ENCODE measurements at places on chromosomes 3 and 15.

DNA sequence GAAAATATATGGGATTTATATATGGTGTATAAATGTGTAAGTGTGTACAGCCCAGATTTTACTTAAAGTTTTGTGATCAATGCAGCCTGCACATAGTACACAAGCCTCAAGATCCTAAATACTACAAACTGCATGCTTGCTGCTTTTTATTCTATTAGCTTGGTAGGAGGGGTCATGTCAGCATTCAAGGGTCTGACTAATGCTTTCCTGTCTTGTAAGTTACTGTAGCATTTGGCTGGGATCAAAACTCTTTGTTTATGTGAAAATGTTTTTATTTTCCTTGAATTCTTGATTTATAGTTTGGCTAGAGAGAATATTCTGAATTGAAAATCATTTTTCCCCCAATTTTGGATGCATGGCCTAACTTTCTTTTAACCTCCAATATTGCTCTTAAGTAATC, 370.9 kb downstream of the NSUN3 start:
- no peak for DNase-seq

GRCh38 chr3:42801784-42802183, 2.5 kb downstream of the HIGD1A start:
- DNase-seq = no peak

DNA sequence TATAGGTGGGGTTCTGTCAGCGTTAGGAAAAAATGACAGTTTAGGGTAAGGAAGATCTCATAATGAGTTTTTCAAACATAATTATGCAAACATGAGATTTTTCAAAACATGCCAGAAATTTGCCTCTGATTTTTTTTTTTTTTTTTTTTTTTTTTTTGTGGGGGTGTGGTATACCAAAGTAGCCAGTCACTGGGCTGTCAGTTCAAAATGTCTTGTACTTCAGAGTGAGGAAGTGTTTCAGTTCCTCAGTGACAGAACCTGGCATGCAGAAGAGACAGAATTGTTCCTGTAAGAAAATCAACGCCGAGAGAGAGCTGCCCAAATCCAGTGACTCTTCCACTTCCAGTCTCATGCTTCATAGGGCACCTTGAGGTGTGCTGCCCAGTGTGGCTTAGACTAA, 9.7 kb downstream of the NCBP2 start:
- no peak for DNase-seq

GRCh38 chr15:91264651-91265351, 164.7 kb downstream of the SV2B start:
- no peak for DNase-seq

DNA sequence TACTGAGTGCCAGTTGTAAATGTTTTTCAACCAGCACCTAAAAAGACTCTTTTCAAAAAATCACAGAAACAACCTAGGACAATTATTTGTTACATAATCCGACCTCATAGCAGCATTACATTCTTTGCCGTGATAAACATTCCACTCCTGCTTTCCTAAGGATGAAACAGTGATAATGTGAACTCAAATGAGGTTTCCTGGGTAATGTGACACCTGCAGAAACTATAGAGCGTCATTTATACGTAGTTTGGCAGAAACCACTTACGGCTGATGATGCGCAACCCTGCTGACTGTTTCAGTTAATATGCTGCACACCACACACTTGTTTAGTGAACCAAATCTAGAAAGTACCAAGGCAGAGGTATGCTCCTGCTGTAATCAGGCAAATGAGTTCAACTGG, 55.8 kb downstream of the SEMA6D start:
- DNase-seq = no peak

- no peak for DNase-seq
These were observed 4.1 kb upstream of the SFMBT1 start for GRCh38 chr3:53049987-53050386.

DNA sequence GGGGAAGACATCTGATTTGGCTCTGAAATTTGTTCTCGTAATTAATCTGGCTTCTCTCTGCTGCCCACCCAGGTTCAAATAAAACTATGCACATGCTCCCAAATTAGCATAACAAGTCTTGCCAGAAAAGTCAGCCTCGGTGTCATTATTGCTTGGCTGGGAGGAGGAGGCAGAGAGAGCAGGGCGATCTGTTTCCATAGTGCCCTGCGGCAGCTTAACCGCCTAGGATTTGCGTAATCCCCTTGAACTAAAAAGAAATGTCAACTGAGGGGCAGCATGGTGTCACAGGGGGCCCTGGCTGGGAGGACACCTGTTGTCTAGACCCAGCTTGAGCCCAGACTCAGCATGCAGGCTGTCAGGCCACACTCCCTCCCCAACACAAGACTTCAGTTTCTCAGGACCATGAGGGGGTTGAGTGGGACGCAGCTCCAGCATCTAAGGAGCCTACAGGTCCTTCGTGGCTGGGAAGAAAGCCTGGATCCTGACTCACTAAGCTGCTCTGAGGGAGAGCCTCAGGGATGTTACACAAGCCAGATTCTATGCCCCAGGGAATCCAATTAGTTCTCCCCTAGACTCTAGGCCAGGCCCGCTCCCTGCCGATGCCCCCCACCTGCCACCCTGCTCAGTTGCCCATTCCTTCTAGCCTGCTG, 17.3 kb downstream of the MRPS11 start:
- DNase-seq = no peak

- peak; percentile 8 for DNase-seq
These were observed 178.8 kb downstream of the KLHL25 start for GRCh38 chr15:85615930-85616329.

DNA sequence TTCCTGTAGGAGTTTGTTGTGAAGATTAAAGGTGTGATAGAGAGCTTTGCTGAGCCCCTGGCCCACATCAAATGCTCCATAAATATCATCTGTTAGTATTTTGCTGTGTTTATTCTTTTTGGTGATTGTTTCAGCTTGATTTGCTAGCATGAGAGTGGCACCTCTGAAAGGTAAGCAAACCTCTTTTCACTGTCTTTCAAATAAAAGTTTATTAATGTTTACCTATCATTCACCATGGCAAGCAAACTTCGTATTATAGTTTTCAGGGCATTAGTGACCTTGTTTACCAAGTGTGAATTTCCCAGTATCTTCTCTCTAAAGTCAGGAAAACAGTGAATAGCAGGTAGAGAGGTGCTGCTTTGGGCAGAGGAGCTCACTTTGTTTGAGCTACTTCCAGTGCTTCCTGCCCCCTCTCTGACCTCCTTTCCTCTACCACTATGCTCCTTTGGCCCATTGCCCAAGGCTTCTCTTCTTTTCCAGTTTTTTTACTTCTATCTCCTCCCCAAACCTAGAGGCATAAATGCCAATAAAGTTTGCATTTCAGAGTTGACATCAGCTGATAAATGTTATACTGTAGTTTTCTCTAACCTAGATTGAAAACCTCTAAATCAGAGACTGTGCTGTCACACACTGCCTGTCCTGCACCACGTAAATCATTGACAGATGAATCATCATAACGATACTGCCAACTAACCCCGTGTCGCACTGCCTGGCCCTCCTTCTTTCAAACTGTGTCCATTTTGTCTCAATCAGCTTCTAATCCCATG, 569.0 kb downstream of the TUSC7 start:
- no peak for DNase-seq

DNA sequence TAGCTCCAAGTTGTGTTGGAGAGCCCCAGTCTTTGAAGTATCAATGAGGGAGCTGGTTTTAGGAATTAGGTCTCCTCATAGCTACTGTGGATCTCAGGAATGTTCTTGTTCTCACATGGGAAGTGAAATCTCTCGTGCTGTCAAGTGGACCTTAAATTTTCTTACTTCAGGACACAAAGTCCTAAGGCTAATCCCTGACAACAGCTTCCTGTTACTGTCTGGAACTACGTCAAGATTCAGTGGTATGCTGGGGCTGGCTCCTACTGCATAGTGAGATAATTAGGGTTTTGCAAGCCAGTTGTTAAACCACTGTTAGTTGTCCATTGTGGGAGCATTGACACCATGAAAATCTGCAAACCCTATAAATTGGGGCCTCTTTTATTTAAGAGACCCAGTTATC, 22.8 kb downstream of the MESP1 start:
- no peak for DNase-seq

DNA sequence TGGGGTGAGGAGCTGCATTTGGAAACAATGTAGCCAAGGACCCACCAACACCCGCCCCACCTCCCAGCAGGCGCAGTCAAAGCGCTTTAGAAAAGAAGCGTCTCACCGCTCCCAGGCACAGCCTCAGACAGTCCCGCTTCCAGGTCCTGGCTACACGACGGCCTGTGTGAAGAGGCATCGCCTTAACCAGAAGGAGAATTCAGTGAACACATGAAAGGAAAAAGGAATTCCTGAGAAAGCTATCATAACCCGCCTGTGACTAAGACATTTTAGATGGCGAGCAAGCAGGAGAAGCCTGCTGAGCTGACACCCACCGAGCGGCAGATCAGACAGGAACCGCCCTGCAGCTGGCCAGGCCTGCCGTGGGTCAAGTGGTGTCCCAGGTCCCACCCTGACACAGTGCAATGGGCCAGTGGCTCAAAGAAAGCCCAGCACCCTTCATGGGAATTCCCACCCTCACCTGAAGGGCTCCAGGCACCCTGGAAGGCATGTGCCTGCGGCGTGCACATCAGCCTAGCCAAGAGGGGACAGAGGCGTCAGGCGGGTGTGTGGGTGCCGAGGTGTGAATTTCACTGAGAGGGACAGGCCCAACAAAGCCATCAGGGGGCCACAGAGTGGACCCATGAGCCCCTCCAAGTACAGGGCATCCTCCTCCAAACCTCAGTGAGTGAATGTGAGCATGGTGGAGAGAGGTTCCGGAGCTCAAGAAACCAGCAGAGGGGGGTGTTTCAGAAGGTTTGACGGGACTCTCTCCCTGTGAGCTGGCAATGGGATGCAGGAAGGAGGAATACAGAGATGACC, 144.8 kb downstream of the NSMCE3 start:
- no peak for DNase-seq

- DNase-seq = no peak
These were observed 72.0 kb upstream of the PCSK6 start for GRCh38 chr15:101561584-101561906.

- no peak for DNase-seq
These were observed 102.3 kb upstream of the PROK2 start for GRCh38 chr3:71887256-71887655.

GRCh38 chr3:125110016-125110875, 54.4 kb upstream of the HEG1 start:
- DNase-seq = no peak

DNA sequence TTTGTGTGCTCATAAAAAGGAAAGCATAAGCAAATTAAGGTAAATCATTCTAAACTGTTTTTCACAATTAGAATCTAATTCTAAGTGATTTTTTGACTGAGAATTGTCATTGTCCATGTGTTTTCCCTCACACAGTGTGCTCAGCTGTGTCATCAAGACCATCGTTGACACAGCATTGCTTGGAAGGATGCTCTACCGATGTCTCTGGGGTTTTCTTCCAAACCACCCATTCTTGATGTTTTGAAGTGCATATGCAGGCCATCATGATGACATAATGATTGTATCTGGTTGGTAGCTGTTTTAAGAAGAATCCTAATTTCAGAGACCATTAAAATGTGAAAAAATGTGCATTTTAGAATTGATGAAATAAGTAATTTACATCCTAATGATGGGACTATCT, 347.9 kb downstream of the RBMS3 start:
- DNase-seq = no peak

DNA sequence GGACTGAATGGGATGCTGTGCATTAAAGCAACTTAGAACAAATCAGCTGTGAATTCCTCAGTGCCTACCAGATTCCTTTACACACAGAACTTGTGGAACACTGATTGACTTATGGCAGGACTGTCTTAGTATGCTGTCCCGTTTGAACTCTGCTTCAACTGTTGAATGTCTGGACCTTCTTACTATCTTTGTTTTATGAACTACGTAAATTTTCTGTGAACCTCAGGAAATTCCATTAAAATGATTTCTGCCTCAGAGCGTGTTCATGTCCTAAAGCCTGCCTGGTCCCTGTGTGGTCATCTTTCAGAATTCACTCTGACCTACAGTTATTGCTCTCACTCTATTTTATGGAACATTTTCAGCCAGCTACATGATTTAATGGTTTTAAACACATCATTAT, 29.4 kb upstream of the FBN1 start:
- no peak for DNase-seq

DNA sequence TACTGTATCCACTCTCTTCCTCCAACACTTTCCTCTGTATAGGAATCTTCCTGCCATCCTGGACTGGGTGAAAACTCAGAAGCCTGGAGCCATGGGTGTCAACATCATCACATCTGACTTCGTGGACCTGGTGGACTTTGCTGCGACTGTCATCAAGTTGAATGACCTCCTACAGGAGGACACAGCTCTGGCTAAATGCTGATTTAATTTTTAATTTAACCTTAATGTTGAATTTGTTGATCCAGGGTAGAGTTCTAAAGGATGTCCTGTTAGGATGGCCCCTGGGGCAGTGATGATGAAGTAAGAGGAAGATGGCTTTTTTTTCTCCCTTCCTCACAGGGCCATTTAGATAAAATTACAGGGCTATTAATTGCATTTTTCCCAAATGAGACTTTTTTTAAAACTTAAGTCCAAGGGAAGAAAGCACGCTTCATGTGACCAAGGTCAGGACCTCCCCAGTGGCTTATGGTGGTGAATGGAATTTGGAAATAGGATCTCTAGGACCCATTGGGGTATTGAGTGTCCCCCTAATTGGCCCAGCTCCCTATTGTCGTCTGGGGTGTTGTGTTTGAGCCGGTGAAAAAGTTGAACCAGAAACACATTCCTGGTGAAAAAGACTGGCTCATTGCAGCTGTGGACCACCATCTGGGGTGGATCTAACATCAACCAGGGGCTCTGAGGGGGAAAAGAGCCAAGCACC, 125.7 kb upstream of the ZBED2 start:
- no peak for DNase-seq

GRCh38 chr3:9681011-9681722, 22.5 kb upstream of the CPNE9 start:
- DNase-seq = no peak

DNA sequence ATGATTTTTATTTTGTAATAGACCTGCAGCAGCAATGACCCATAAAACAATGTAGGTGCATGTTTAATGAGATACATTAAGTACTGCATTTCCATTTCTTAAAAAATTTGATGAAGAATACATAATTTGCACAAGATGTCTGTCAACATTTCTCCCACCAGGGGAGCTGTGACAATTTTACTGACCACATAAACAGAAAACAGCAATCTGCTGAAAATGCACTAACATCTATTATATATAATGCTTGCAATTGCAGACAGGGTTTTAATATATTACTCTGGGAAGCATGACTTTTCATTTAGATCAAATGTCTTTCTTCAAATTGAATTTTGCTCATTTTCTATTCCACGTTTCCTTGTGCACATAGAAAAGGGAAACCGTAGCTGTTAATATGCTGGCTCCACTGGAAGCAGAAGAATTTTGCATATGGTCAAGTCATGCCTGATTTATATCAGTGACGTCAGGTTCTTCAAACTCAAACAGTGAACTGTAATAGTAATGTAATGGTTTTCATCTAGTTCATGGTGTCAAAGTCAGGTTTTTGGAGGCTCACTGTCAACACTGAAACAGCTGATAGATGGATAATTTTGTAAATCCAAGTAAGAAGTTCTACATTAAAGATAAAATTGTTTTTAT, 79.8 kb upstream of the IGF1R start:
- no peak for DNase-seq

- DNase-seq = peak; percentile 80
These were observed 32.8 kb downstream of the ZNF589 start for GRCh38 chr3:48273594-48274211.
